Anterior cingulate cortex (tissue), 58 donors: ENCODE measurements at places on chromosomes 6 and 20.

- no peak for DNase-seq
Measured at GRCh38 chr6:98579941-98580340, 254.4 kb upstream of the POU3F2 start.

- DNase-seq = no peak
Measured at GRCh38 chr6:10391299-10391630, 23.6 kb downstream of the TFAP2A start.

DNA sequence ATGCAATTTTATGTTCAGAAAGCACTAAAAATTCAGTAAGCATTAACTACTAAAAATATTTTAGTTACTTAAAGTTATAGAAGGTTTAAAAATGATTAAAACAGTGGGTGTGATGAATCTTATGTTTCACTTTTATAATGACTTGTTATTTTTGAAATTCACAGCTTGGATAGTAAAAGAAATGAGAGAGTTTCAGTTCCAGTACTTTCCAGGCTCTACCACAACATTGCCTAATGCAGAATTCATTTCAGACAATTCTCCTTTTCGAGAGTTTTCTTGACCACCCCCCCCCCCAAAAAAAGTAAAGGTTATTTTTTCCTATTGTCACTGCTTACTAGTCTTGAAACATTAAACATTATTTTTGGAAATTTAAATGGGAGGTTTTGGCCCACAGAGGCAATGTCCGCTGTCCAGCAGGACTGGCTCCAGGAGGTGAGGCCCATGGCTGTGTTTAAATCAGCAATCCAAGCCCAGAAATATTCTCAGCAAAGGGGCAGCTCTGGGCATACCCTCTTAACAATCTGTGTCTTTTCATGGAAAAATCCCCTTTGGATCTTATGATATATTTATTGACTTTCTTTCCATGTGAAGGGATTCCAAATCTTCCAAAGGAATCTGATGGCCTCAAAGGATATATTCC, 519.9 kb downstream of the MAFB start:
- no peak for DNase-seq

DNA sequence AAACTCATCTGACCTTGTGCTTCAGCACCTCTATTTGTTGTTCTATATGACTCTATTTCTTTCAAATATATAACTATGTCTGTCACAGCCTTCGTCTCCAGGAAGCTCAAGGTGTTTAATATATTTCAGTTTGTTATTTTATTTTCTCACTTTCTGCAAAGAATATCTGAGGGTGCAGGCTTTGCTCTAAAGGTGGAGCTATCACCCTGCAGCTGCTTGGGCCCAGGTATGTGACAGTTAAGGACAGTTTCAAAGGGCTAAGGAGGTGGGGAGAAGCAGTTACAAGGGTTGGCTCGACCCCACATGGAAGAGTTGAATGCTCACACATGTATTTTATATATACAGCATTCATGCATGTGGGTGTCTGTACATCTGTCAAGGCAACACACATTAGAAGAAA, 405.6 kb downstream of the BTBD9 start:
- DNase-seq = no peak

DNA sequence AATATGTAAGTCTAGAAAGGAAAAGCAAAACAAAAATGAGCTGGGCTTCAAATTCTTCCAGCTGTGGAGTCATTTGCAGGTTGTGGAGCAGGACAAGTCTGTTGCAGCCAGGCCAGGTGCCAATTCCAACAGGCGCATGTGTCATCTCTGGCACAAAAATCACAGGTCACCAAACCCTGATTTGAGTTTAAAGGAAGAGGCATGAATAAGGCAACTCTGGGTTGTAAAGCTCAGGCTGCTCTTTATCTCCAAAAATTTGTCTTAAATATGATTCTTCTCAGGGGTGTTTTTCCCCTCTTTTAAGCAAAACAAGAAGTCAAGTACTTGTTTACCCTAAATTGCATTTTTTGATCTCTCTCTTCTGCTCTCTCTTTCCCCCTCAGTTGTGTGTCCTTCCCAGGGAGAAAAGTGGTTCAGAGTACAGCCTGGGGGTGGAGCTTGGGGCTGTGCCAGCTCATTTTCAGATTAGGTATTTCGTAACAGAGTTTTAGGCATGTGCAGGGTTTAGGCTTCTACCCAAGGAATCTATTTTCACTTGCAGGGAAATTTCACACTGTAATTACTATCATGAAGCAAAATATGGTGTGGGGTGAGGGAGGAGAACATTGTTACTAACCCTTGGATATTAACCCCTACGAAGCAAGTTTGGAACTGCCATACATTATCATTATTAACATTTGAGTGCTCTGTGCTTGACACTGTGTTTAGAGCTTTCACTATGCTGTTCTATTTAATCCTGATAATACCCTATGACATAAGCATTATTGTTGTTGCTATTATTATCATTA, 8.3 kb upstream of the NCOA3 start:
- no peak for DNase-seq

DNA sequence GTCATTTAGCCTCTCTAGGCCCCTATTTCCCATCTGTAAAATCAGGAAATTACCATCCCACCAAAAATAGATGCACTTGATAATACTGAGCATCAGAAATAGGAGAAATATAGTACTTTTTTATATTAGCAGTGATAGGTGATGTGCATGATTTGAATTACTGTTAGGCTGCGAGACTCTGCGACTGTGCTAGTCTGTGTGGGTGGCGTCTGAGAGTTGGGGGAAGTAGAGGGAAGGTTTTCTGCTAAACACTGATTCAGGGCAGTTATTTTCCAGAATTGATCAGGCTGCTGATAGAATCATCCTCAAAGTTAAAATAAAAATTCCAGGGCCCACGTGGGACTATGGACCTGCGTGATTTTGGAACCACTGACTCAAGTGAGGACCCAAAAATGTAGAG, 60.4 kb upstream of the ARMH2 start:
- DNase-seq = no peak

DNA sequence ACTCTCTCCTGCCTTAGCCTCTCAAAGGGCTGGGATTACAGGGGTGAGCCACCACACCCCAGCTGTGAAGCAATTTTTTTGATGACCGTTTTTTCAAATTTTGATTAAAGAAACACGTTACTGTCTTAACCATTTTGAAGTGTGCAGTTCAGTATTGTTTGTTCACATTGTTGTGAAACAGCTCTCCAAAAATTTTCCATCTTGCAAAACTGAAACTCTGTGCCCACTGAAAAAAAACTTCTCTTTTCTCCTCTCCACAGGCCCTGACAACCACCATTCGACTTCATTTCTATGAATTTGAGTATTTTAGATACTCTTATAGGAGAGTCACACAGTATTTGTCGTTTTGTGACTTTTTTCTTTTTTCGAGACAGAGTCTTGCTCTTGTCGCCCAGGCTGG, 53.9 kb downstream of the ECT2L start:
- no peak for DNase-seq

DNA sequence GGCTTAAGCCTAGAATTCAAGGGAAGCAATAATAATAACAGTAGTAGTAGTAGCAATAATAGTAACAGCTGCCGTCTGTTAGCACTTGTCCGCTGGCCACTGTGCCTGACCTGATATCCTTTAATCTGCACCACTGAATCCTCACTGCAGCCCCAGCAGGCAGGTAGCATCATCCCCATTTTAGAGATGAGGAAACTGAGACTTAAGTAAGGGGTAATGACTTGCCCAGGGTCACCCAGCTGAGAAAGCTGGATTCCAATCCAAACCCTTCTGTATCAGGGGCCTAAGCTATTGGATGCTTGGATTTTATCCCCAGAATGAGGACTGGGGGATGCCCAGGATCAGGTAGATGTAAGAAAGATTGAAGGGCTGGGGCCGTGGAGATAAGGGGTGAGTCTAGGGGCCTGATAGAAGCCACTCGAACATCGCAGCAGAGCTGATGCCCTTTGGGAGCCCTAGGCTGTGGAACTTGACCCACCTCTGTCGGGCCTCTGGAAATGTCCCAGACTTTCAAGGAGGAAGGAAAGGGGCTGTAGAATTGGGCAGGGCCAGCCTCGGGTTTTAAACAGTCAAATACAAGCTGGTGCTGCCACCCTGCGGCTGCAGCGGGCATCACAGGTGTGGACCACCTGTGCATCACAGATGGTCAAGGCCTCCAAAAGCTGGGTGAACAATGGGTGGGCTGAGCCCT, 102.1 kb upstream of the MYL9 start:
- DNase-seq = peak; percentile 45

DNA sequence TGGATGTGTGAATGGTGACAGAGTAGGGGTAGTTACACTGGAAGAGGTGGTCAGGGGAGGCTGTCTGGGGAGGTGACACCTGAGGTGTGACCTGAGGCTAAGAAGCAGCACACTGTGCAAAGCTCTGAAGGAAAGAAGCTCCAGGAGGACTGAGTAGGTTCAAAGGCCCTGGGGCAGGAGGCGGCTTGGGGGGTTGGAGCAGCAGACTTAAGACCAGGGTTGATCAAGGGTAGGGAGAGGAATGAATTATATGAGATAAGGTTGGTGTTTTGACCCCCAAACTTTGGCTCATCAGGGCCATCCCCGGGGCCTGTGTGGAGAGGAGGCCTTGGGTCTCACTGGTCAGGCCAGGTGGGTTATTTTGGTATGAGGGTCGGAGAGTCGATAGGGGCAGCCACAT, 166.1 kb downstream of the GRM4 start:
- no peak for DNase-seq

GRCh38 chr20:62269871-62270270, 31.6 kb downstream of the OSBPL2 start:
- DNase-seq = no peak

GRCh38 chr6:39471954-39472659, 149.6 kb upstream of the KCNK16 start:
- no peak for DNase-seq

- DNase-seq = no peak
Measured at GRCh38 chr6:159758031-159759001, 3.5 kb upstream of the ACAT2 start.

DNA sequence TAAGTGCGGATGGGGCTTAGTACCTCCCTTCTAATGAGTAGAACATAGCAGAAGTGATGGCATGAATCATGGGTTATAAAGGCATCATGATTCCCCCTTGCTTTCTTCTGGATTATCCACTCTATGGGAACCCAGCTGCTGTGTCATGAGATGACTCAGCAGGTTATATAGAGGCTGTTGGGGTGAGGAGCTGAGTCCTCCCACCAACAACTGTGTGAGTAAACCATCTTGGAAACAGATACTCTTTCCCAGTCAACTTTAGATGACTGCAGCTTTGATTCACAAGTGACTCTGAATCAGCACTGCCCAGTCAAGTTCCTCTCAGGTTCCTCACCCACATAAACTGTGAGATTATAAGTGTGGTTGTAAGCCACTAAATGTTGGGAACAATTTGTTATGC, 46.3 kb downstream of the FAM83B start:
- DNase-seq = no peak

GRCh38 chr20:17529586-17529985, 1.6 kb downstream of the BFSP1 start:
- no peak for DNase-seq

- DNase-seq = no peak
Measured at GRCh38 chr6:131281471-131282270, 146.4 kb downstream of the AKAP7 start.

DNA sequence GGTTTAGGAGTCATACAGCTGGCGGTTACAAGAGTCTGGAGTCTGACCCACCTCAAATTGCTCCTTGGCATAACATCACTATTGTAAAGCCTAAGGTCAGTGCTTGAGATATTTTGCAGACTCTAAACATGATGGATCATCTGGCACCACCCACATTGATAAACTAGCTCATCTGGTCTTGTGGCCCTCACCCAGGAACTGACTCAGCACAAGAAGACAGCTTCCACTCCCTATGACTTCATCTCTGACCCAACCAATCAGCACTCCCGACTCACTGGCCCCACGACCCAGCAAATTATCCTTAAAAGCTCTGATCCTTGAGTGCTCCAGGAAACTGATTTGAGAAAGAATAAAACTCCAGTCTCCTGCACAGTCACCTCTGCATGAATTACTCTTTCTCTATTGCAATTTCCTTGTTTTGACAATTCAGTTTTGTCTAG, 115.9 kb downstream of the CD24 start:
- DNase-seq = no peak

GRCh38 chr6:165984729-165985275, 182.8 kb downstream of the TBXT start:
- no peak for DNase-seq

DNA sequence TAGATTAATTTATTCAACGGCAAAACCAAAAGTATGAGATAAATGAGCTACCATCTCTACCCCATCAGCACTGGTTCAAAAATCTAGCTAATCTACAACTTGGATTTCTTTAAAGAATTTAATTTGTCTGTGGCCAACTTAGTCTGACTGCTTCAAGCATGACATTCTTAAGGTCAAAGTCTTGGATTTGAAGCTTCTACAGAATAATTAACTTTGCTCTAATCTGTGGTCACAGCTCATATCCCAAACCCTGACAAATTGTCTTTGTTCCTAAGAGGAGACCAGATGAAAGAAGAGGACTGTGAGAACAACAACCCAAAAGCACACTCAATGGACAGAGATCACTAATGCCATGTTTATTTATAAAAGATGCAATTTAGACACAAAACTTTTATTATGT, 166.9 kb upstream of the EPHA7 start:
- no peak for DNase-seq

DNA sequence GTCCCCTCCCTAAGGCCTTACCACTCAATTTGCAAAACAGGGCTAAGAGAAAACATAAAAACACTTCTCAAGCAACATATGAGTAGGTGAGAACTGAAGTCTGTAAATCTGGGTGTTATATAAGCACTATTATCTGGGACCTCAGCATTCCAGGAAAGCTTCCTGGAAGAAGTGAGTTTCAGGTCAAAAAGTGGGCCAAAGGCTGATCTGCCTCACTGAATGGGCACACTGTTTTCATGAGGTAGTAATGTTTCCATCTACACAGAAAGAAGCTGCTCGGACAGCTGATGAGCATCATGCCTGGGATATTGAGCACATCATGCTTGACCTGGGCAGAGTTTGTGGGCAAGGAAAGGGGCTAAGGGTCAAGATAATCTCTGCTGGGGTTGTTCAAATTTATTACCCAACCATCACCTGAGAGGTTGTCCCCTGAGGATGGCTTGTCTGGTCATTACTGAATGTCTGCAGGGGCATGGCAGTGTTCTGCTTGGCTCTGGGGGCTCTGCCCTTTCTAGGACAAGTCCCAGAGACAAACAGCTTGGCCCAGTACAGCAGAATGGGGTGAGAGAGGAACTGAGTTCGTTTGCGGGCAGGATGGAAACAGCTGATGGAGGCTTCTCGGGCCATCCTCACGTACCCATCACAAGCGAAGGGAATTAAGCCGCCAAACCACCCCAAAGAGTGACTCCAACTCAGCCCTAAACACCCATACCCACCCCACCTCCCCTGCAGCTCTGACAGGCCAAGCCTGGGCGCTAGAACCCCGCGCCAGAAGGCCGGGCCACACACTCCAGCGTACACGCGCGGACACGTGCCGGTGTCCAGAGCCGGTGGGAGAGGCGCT, 1.2 kb upstream of the SYNJ2 start:
- DNase-seq = no peak
